Activated CD8-positive, alpha-beta memory T cell treated with anti-CD3 and anti-CD28 coated beads, Interleukin-2, amount 50 U/mL, for 48 hours (primary cell): ENCODE measurements at places on chromosomes 5 and 9.

- DNase-seq: no peak
These were observed 23.2 kb upstream of the AUH start for GRCh38 chr9:91384954-91385353.

DNA sequence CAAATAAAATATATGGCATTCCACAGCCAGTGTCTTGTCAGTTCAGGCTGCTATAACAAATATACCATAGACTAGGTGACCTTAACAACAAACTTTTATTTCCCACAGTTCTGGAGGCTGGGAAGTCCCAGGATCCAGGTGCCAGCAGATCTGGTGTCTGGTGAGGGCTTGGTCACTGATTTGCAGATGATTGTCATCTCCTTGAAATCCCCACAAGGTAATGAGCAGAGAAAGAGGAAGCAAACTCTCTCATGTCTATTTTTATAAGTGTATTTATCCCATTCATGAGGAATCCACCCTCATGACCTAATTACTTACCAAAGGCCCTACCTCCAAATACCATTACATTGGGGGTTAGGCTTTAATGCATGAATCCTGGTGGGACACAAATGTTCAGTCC lies 663.2 kb downstream of the TLR4 start:
- DNase-seq: no peak

- DNase-seq: no peak
These were observed 217.5 kb downstream of the GABBR2 start for GRCh38 chr9:98491231-98491651.

DNA sequence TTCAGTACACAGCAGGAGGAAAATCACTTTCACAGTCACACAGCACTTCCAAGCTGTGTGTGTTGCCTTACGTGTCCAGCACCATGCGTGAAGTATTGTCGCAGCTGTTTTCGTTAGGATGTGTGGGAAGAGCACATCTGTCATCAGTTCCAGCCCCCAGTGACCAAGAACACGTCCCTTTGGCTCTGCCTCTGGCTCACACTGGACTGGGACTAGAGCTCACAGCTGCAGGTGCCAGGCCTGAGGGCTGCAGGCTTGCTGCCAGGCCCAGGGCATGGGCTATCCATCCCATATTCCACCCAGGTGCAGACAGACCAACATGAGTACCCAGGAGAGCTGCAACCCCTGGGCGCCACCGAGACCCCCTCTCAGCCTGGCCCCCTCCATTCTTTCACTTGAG lies 60.5 kb upstream of the ANKRD33B start:
- no peak for DNase-seq

GRCh38 chr9:16689351-16689938 lies 181.0 kb downstream of the BNC2 start:
- DNase-seq: no peak

DNA sequence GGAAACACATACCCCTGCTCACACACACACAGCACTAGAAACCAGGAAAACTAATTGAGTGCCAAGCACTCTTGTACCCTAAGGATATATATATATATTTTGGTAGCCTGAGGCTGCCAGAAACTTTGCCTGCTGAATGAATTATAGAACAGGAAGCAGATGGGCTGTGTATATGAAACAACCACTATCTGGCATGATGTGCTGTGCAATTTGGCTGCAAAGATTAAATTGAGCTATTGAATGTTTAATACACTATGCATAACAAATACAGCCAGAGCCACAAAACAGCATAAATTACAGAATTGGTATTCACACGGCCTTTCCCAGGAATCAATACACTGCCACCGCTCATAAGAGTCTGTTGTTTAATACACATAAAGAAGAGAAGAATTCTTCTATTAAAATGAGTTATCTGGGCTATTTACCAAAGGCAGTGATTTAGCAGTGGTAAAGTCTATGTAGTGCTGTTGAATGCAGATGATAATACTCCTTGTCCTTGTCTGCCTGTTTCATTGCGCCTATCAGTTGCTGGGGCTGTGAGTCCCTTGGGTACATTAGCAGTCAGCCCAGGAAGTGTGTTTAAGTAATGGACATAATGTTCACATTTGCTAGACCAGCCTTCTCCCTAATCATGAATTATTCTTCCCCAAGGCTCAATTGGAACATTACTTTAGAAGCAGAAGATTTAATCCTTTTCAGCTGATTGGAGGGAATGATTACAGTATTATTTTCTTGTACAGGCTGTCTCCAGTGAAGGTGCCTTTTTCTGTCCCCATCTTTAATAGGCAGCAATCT lies 294.3 kb downstream of the TLE1 start:
- no peak for DNase-seq

DNA sequence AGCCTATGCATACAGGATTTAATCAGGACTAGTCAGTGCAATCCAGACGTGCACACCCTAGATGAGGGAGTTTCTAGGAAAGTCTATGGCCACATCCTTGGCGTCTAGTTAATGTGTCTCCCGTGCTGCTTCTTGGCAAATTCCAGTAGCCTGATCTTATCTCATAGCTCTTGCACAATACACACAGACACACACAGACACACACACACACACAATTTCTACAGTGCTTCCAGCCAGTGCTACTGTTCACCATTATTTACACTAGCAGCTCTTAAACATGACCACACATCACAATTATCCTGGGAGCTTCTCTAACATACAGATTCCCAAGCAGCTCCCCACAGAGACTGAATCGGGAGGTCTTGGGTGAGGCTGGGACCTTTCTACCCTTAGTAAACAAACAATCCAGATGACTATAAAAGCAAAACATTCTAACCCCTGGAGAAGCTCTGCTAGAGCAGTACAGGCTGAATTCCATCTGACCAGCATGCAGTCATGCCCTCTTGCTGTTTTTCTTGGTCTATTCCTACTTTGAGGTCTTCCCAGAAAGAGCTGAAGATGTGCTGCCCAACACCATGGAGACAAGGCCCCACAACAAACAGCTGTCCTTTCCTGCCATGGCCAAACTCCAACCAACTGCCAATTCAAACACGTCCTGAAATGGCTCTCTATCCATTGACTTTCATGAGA lies 236.6 kb downstream of the DEPDC1B start:
- DNase-seq: no peak

DNA sequence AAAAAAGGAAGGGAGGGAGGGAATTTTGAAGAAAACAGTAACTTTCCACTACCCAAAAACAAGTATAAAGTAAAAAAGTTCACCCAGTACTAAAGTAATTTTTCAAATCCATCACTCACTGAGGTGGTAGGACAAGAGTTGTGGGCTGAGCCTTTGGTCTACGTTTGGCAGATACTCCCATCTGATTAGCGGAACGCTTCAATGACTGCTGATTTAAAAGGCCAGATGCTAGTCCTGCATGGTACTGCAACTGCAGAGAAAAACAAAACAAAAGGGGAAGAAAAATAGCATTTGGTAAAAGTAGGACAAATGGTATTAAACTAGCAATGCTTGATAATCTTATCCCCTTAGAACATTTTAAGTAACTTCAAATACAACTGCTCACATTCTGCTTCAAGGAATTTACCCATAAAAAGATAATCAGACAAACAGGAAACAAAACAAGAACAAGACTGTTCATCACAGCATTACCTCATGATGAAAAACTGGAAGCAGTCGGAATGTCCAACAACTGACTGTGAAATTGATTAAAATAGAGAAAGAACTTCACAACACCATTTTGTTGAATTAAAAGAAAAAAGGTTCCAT lies 65.4 kb downstream of the MED27 start:
- DNase-seq: no peak

- no peak for DNase-seq
These were observed 143.6 kb downstream of the LHFPL2 start for GRCh38 chr5:78504704-78505677.

GRCh38 chr9:98118640-98119601 lies at the start of gene TRIM14:
Gene TRIM14 (minus strand): TSS chr9:98119222. CDS start chr9:98119188, 34 bp downstream.
- peak; percentile 84 for DNase-seq

DNA sequence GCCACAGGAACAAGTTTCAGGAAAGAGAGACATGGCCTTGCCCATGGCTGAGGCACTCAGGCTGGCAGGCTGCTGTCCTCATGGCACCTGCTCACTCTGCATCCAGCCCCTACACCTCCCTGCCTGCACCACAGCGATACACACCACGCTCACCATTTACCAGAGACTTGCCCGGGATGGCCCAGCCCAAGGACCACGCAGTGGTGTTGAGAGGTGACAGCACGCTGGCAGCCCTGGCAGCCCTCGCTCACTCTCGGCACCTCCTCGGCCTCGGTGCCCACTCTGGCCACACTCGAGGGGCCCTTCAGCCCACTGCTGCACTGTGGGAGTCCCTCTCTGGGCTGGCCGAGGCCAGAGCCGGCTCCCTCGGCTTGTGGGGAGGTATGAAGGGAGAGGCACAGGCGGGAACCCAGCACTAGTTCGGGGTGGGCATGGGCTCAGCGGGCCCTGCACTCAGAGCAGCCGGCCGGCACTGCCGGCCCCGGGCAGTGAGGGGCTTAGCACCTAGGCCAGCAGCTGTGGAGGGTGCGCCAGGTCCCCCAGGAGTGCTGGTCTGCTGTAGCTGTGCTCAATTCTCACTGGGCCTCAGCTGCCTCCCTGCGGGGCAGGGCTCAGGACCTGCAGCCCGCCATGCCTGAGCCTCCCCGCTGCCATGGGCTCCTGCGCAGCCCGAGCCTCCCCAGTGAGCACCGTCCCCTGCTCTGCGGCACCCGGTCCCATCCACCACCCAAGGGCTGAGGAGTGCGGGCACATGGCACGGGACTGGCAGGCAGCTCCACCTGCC lies 20.3 kb downstream of the ZDHHC11B start:
- no peak for DNase-seq

GRCh38 chr5:93267276-93267675 lies 313.7 kb downstream of the NR2F1-AS1 start:
- DNase-seq: no peak

DNA sequence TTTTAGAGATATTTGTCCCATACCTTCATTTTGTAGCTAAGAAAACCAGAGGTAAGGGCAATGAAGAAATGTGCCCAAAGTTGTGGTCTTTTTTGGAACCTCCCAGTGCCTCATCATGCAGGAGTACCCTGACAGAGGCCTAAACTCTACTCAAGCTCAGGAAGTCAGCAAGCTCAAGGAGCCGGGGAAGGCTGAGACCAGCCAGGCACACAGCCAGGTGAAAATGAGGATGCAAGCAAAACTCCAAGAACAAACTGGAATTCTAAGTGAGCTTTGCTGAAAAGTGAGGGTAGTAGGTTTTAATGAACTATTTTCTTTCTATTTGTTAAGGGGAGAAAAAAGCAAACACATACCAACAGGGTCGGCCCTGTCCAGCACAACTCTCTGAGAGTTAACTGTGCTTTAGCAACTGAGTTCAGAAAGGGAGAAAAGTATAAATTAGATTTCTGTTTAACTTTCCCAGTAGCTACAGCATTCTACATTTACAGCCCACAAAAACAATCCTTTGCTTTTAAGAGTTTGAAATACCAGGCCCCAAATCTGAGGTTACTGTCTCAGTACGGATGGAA lies 146.4 kb downstream of the GNAQ start:
- DNase-seq: no peak

DNA sequence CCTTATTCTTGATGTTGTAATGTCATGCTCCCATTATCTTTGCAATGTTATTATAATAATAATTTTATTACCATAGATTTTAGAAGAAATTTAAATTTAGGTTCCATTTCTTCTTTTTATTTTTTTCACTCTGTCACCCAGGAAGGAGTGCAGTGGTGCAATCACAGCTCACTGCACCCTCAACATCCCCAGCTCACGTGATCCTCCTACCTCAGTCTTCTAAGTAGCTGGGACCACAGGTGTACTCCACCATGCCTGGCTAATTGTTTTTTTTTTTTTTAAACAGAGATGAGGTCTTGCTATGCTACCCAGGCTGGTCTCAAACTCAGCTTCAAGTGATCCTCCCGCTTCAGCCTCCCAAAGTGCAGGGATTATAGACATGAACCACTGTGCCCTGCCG lies 11.9 kb downstream of the ZFR start:
- no peak for DNase-seq

DNA sequence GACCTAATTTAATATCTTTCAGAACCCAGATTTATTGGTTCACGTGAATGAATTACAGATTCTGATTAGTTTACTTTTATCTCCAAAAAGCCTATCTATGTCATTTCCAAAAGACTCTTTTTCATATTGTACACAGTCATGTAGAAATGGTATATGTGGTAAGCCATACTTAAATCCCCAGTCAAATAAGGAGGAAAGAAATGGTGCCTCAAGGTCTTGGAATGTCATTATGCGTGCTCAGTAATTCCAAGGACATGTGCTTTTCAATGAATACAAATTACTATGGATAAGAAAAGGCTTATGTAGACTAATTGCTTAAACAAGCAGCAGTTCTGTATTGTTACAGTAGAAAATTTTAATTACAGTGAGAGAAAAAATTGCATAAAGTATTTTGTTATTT lies 64.1 kb upstream of the TYRP1 start:
- DNase-seq: no peak

DNA sequence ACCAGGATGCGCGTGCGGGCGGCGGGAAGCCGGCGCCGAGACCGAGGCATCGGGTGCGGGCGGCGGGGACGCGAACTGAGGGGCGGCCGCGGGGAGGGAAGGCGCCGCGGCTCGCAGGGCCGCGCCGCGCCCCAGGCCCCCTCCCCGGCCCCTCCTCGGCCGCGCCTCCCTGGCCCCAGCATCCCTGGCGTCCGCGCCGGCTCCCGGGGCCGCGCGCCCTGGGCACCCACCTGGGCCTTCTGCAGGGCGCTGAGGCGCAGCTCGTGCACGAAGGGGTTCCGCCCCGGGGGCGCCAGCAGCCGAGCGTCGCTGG lies 324 bp downstream of the LPCAT1 start:
- no peak for DNase-seq

DNA sequence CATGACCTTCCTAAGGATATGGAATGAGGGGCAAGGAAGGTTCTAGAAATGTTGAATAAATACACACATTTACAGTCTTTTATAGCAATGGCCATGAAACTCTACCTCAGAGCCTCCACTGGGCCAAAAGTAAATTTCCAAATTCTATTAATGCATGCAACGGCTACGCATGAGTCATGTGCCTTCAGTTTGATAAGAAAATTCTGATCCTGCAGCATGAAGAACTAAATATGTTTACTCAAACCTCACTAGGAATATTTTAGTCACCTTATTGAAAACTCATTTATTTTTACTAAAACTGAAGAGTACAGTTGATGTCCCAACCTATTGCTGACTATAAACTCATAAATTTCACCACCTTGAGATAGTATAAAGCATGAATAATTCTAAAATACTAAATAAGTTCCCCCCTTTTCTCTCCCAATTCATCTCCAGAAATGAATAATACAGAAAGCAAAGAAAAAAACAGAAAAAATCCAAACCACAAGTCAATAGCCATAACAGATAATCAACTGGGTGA lies 92.4 kb downstream of the GNAQ start:
- DNase-seq: no peak

DNA sequence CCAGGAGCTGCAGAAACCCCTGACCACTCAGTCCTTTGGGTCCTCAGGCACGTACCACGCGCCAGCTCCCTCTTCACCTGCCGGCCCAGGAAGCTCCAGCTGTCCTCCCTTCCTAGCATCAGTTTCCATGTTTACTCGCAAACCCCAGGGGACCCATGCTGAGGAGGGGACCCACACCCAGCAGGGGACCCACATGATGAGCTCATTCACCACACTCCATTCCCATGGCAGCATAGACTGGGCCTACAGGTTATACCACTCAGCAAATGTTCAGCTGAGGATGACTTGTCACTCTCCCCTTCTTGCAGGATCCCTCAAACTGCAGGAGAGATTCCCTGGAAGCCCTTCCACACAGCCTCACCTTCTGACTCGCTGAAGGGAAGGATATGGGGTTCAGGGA lies 73.5 kb upstream of the GALNT10 start:
- no peak for DNase-seq
